Activated naive CD4-positive, alpha-beta T cell (primary cell): ENCODE measurements at places on chromosomes 12 and 14.

DNA sequence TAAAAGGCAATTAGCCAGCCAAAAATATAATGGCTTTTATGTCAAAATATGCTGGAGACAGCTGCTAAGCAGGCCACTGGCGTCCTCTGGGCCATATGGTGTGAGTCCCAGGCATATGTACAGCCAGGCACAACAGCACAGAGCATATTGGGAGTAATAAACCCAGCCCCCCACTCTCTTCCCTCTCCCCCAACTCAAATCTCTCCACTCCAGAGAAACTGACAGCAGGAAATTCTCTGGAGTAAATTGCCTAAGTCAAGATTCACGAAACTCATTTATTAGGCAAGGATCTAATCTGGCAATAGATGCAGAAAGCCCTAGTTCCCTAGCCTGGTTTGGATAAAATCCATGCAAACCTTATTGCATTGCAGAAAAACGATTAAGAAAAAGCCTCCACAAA is 147.9 kb upstream of the SEL1L start:
- DNase-seq: no peak

DNA sequence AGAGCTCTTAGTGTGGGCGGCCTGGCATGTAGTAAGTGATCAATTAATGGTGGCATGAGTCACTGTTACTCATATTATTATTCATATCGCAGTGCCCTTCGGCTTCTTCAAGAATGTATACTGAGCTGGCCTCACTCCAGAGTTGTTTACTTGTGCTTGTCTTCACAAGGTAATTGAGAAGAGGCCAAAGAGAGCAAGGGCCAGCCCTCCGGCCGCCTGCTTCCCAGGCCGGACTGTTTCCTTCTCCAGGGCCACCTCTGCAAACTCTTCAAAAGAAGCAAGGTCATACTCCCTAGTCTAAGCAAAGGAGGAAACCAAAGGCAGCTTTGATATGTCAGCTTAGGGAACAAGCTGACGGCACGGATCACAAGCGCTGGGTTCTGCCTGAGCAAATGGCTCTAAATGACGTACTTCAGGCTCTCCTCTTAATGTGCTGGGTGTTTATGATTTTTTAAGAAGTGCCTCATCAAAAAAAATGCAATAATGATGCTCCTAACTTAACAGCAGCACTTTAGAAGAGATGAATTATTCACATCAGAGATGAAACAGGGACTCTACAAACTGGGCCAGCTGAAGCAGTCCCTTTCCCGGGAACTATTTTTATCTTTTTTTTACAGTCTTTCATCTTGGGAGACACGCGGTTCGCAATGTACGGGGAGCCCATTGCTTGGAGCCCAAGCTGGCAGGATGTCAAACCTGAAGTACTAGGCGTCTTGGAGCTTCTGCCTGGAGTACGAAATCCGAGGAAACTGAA is 65.6 kb upstream of the DLK1 start:
- DNase-seq: no peak

- no peak for DNase-seq
Observed at GRCh38 chr12:127063339-127064072, 1203.5 kb upstream of the TMEM132C start.

GRCh38 chr12:106062693-106063092 is 76.1 kb downstream of the NUAK1 start:
- no peak for DNase-seq

- no peak for DNase-seq
Observed at GRCh38 chr12:124422570-124423523, 128.0 kb downstream of the RFLNA start.
